ENCODE measurements at places on chromosomes 7 and 10.

DNA sequence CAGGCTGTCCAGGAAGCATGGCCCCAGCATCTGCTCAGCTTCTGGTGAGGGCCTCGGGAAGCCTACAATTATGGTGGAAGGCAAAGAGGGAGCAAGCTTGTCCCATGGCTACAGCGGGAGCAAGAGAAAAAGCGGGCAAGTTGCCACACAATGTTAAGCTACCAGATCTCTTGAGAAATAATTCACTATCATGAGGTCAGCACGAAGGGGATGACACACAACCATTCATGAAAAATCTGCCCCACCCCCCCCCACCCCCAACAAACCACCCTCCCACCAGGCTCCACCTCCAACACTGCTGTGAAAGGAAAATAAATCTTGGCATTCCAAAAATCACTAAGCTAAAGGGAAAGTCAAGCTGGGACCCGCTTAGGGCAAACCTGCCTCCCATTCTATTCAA lies 545.8 kb upstream of the NRP1 start:
- DNase-seq, result no peak

DNA sequence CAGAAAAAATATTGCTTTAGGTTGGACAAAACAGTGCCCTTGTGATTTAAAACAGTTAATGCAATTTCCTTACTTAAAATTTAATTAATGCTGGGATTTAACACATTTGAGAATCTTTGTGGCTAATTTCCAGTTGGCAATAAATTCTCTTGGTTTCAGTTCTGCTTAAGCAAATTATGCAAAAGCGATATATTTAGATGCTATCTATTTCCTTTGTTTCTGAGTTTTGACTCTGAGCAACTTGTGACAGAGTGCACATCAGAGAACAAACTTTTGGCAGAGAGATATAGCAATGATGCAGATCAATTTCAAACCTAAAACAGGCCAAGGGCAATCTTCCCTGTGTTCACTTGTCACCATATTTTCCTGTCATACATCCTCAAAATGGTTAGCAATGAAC lies 933.6 kb upstream of the ZWINT start:
- DNase-seq, result no peak

GRCh38 chr10:57102236-57102635 lies 741.2 kb upstream of the ZWINT start:
- DNase-seq, result no peak

GRCh38 chr10:63072951-63073350 lies 60.2 kb upstream of the NRBF2 start:
- DNase-seq, result no peak

DNA sequence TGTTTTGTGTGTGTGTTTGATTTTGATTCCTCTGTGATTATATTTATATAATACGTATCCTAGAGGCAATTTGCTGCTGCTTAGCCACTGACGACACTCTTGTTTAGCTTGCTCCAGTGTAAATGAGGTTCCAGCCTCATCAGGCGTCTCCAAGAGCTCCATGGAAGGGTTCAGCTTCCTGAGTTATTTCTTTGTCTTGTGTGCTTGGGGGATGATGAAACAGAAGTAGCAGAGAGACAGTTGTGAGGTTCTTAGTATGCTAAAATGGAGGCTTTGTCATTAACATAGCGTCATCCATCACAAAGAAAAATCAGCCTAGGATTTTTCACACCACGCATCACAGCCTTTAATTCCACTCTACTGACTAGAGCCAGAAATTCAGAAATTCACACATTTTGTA lies 85.1 kb downstream of the KLF6 start:
- no peak for DNase-seq

DNA sequence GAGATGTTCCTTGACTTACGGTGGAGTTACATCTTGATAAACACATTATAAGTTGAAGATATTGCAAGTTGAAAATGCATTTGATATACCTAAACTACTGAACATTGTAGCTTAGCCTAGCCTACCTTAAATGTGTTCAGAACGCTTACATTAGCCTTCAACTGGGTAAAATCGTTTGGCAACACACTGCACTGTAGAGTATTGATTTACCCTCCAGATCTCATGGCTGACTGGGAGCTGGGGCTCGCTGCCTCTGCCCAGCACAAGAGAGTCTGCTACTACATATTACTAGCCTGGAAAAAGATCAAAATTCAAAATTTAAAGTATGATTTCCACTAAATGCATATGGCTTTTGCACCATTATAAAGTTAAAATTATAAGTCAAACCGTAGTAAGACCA lies 7.5 kb upstream of the AGR3 start:
- DNase-seq, result no peak

DNA sequence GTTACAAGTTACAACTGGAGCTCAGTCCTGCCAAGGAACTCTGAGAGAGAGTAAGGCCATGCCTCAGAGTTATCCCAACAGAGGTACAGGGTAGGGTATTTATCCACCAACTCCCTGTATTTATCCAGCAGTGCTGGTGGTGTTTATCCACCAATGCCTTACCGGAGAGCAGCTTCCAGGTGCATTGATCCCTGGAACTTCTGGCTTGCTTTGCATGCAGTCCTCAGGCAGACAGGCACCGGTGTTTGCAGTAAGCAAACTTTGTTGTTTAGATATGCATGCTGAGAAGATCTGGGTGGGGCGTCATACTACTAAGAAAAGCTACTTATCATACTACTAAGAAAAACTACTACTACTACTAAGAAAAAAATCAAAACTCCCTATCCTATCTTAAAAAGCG lies 92.4 kb downstream of the CYP26A1 start:
- DNase-seq, result no peak

GRCh38 chr7:4416396-4417056 lies 265.6 kb upstream of the FOXK1 start:
- no peak for DNase-seq

DNA sequence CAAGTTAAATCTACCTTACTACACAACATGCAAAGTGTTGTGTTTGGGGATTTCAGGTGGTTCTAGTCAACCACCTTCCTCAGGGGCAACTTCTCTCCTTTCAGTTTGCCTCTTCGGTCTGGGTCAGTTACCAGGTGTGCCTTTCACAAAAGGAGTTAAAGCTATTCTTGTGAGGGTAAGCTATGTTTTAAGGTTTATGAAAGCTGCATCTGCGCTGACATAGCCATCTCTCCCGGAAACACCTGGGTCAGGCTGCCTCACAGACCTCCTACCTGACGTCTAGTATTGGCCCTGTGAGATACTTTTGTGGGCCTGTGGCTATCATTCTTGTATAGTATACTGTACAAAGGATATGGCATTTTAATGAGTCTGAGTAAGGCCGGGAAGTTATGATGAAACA lies 67.7 kb upstream of the ITGA8 start:
- DNase-seq, result no peak

DNA sequence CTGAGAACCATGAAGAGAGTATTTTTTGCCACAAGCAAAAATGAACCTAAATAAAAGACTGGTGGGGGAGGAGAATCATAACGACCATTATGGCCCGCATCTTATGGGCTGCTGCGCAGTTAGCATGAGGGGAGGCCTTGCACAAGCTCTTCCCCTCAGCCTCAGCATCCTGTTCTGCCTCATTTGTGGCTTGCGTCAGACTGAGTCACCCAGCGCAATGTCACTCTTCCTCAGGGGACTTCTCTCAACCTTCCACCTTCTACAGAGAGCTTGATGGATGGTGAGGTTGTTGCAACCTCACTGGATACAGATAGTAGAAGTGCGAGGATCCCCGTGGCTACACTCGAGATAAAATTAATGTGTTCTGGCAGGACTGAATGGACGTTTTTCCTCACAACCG lies 16.8 kb upstream of the GPR15LG start:
- DNase-seq, result no peak

DNA sequence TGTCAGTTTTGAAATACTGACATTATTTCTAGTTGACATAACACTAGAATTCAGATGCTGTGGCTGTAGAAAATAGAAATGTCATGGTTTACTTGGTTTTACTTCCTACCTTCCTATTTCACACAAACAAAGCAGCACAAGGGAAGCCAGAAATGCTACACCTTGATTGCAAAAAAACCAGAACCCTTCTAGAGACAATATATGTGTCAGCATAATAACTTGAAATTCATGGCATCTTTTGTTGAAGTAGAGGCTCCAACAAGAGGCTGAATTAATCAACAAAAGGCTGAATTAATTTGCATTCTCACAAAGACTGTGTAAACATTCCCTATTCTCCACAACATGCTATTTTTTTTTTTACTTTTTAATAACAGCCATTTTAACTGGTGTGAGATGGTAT lies 25.2 kb downstream of the ZNF117 start:
- DNase-seq, result no peak

GRCh38 chr7:133887459-133887858 lies 239.7 kb upstream of the LRGUK start:
- no peak for DNase-seq

DNA sequence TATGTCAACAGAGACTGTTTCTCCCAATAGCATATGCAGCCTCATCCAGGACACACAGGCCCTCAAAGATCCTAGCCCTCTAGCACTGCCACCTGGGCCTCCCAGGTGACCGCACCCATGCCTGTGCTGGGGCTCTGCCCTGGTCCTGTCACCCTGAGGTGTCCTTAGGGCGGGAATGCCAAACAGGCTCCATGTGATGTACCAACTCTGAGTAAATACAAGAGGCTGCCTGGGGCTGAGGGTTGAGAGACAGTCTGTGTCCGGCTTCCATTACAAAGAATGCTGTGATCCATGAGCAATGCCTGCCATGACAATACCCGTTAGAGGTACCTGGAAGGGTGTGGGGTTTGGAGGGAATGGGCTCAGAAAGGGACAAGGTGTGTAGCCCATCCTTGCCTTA lies 83.0 kb upstream of the KAT6B start:
- no peak for DNase-seq

DNA sequence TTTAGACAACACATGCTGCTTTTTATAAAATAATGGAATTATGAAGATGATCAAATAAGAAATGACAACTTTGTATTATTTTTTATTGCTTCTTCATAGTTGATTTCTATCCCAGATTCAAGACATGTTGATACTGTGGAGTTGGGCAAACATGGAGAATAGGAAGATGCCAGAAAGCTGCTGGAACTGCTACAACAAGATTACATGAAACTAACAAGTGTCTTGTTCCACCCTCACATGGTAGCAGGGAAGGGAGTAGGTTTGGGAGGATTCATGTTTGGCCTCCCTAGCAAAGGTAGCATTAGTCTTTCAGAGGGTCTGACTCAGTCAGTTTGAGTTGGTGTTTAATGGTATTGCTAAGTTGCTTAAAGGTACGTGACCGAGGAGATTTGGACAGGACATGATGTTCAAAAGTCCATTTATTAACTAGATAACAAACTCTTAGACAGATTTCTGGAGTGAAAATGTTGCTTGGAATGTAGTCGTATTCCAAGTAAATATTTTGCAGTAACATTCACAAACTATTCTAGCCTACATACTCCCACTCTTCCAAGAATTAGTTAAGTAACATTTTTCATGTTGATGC lies 33.1 kb downstream of the PRR15 start:
- no peak for DNase-seq

- no peak for DNase-seq
These were observed 257.8 kb downstream of the SNX10 start for GRCh38 chr7:26549281-26549944.

DNA sequence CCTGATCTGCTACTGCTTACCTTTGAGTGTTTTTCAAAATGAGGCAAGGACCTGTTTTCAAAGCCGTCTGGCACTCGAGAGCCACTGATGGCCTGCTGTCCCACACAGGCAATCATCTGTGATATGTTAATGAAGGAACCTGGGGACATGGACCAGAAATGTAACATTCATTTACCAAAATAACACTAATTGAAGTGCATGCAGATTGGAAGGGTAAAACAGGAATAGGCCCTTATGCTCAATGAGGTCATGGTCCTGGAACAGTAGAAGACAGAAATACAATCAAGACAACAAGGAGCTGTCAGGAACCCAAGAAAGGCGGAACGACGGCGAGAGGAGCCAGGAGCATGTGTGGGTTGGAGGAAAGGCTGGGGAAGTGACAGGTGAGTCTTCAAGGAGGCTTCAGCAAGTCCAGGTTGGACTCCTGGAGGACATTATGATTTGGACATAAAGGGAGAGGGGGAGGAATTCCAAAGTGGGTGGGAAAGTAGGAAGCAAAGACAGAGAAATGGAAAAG lies 28.3 kb downstream of the POLR3A start:
- DNase-seq, result no peak

DNA sequence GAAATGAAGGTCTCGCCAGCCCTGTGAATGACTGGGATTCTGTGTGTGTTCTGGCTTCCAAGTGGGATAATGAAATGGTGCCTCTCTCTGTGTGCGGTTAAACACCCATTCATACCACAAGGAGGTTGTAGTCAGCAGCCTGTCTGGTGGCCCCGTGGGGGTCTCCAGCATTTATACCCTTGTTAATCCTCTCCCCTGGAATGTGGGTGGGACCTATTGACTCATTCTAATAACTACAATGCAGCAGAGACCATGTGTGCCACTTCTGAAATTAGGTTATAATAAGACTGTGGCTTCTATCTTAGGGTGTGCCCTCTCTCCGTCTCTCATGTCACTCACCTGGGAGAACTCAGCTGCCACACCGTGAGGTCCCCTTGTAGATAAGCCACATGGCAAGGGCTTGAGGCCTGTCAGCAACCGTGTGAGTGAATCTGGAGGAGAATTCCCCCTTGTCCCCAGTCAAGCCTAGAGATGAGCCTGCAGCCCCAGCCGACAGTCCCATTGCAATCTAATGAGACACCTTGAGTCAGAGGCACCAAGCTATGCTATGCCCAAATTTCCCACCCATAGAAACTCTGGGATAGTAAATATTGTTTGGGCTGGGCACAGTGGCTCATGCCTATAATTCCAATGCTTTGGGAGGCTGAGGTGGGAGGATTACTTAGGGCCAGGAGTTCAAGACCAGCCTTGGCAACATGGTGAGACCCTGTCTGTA lies 106.8 kb downstream of the GALNT17 start:
- no peak for DNase-seq

- no peak for DNase-seq
These were observed 36.0 kb downstream of the MALSU1 start for GRCh38 chr7:23335136-23335535.

- no peak for DNase-seq
These were observed 89.6 kb upstream of the SMIM30 start for GRCh38 chr7:113207931-113208330.

- no peak for DNase-seq
These were observed 260.2 kb downstream of the STK31 start for GRCh38 chr7:23970193-23970592.

- no peak for DNase-seq
These were observed 35.9 kb upstream of the AP5Z1 start for GRCh38 chr7:4739528-4739992.

- DNase-seq, result no peak
These were observed 29.0 kb upstream of the EBLN1 start for GRCh38 chr10:22246680-22247391.

DNA sequence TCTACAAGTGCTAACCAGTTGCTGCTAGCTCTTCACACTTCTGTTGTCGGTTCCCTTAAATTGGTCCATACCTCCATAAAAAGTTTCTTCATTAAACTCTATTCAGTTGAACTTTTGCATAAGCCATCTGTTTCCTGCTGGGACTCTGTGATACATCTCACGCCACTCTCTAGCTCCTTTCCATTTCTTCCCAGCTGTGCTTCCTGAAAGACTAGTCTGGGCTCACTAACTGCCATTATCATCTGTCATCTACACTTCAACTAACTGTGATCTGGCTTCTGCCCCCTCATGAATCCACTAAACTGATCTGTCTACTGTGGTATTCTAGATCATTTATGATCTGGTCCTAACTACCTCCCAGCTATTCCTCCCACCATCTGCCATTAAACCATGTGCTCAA lies 78.3 kb downstream of the ELAPOR2 start:
- no peak for DNase-seq

GRCh38 chr7:69598081-69598486 lies at the start of gene AUTS2:
Gene AUTS2 (plus strand): TSS chr7:69598475. CDS start chr7:69599654, 1,179 bp downstream.
- DNase-seq, result peak; percentile 92

GRCh38 chr10:130932326-130933007 lies 379.1 kb downstream of the TCERG1L start:
- no peak for DNase-seq

All from fibroblast of skin of left biceps (primary cell).